Activated naive CD4-positive, alpha-beta T cell (primary cell): ENCODE measurements at places on chromosomes 7 and 10.
A peak's percentile ranks its signal among the peaks of the same experiment; 100 is the strongest.

DNA sequence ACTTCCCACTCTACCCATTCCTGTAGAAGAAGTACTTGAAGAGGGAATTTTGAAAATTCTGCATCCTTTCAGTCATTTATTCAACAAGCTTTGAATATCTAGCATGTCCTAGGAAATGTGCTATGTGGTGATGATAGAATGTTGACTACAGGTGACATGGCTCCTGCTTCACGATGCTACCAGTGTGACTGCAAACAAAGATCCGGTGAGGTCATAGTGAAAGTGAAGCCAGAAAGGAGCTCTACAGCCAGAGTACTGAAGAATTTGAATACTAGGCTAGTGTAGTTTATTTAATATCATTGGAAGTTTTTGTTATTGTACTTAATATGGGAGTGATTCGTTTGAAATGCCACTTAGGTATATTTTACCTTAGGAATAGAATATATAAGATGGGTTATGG, 348.1 kb downstream of the TFEC start:
- no peak for DNase-seq

DNA sequence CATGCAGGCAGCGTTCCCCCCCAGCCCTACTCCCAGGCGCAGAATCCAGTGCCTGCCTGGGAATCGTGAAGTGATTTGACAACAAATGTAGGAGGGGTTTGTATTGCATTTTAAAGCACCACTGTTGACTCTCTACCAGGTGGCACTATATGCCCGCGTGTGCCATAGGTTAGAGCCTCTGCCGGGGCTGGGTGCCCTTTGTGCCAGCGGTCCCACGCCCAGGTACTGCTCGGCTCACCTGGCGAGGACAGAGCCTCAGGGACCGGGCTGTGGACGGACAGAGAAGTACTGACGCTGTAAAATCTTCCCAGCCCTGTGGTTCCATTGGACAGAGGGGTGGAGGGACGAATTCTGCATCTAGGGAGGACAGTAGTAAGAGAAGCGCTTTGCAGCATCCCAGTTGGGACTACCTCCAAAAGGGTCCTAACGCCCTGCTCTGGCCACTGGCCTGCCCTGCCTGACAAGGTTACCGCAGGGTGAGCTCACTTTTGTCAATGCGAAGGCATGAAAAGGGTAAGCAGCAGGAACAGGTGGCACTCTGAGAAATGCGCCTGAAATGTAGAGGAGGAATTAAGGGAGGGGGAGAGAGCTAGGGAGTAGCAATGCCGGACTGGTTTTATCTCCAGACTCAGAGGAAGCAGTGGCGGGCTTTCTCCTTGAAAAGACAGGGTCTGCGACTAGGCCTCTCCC, 788 bp upstream of the CACNA2D1 start:
- no peak for DNase-seq

GRCh38 chr7:50646069-50646468, 80.9 kb upstream of the DDC start:
- no peak for DNase-seq

DNA sequence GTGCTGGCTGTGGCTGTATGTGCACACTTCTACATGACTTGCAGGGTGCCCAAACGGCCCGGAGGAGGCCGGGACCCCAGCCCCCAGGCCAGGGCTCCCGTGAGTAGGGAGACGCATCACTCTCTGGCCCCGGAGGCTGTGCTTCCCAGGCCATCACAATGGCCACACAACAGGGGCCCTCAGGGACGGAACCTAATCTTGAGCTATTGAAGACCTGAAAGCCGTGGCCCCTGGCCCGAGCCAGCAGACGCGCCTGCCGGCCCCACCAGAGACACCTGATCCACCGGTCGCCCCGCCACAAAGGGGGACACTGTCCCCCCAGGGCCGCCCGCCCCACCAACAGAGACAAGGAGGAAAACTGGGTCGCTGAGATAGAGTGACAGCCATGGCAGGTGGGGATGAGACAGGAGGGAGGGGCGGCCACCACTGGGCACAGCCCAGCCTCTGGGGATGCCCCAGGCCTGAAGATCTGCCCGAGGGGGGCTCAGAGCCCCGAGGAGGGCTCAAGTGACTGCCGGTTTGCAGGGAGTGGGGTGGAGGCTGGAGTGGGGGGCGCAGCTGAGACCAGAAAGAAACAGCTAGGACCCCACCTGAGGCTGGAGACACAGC, 10.2 kb upstream of the LFNG start:
- DNase-seq: no peak

GRCh38 chr7:79930604-79931003, 204.0 kb upstream of the GNAI1 start:
- DNase-seq: no peak

- DNase-seq: no peak
Observed at GRCh38 chr7:135277161-135277560, 43.5 kb downstream of the STRA8 start.

GRCh38 chr10:5509691-5510090, 10.3 kb upstream of the CALML5 start:
- DNase-seq: no peak

DNA sequence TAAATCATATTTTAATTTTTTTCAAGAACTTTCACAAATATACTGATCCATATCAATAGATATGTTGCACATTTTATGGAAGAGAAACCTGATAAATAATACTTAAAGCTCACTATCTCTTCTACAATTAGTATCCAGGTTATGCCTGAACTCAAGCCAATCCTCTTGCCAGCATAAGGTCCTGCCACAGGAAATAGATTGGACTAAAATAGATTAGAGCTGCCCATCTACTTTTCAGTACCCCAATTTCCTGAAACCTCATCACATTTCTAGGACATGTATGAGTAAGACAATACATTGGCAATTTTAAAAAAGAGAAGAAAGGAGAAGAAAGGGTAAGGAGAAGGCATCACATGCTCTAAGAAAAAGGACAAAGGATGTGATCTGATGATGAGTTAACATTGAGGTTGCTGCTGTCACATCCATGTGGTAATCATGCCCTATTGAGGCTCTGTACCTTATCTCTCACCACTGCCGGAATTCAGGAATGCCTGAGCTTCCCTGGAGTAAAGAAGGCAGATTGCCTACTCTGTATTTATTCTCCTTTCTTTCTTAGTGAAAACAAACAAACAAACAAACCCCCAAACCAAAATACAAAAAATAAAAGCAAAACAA, 199.7 kb downstream of the ANK3 start:
- DNase-seq: no peak

GRCh38 chr10:52637592-52637991, 135.0 kb downstream of the MBL2 start:
- DNase-seq: no peak

GRCh38 chr7:132650498-132650897, 74.2 kb upstream of the PLXNA4 start:
- no peak for DNase-seq

DNA sequence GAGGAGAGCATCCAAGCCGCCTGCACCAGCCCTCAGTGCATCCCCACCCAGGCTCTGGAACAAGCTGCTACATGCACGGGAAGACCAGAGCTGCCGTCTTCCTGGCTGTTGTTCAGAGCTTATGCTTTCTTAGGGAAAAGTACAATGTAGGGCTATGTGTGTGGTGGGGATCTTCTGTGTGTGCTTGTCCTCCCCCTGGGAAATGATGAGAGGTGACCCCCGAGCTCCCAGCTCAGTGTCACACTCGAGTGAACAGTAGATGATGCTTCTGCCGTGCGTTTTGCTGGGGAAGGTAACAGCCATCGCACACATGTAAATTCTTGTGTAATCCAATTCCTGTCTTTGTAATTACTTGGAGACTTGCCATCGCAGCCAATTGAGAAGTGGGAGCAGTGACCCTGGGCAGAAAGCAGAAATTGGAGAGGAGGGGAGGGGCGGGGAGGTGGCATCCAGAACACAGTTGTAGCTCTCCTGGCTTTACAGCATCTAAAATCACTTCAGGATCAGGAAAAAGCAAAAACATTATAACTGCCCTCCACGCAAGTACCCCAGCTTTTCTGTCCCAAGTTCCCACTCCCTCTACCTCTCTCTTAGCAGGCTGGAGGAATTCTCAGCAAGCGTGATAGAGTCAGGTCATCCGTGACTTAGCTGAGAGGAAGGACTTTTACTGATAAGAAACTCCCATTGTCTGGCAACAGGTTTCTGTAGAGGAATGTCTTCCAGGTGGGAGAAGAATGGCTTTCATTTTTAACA, 149.6 kb downstream of the TCF7L2 start:
- no peak for DNase-seq

- DNase-seq: no peak
Observed at GRCh38 chr10:14707481-14707880, 67.2 kb downstream of the FAM107B start.

GRCh38 chr10:132953428-132953827, 11.1 kb upstream of the CFAP46 start:
- no peak for DNase-seq

GRCh38 chr7:16656141-16656540, 10.2 kb downstream of the BZW2 start:
- no peak for DNase-seq

DNA sequence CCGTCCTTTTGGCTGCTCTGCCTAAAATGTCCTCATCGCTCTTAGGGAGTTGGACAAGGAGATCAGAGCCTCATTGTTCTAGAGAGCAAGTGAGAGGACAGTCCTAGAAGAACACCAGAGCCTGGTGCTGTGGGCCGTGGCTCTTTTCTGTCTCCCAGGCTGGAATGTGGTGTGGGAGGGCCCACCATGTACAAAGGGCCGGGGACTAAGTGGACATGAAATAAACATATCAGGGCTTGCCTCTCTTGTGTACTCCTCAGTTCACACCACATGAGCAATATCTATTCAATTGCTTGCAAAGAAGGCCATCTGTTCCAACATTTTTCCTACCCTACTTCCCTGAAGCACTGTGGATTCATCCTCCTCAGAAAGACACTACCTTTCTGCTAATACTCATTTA, 510.4 kb downstream of the SUGCT start:
- DNase-seq: no peak

DNA sequence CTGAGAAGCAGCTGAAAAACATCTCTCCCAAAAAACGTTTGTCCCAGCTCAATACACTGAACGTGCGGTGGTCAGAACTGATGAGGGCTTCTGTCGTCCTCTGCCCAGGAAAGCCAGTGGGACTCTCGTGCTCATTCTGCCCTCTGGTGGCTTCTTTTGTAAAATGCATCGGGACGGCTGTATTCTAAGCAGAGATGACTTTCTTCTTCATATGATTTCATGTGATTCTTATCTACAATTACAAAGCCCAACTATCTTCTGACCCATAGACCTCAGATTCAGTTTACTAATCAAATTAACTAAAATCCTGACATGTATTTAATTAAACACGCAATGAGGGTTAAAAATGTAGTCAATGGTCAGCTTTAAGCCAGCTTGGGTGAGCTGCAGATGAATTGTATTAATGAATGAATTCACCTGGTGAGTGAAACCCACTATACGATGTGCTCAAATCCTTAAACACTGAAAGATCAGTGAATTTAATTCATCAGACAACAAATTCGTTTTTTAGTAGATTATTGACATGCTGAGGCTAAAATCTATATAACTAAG, 117.6 kb upstream of the FAM204A start:
- DNase-seq: peak; percentile 16

GRCh38 chr7:7135074-7135473, 47.3 kb upstream of the C1GALT1 start:
- DNase-seq: no peak

DNA sequence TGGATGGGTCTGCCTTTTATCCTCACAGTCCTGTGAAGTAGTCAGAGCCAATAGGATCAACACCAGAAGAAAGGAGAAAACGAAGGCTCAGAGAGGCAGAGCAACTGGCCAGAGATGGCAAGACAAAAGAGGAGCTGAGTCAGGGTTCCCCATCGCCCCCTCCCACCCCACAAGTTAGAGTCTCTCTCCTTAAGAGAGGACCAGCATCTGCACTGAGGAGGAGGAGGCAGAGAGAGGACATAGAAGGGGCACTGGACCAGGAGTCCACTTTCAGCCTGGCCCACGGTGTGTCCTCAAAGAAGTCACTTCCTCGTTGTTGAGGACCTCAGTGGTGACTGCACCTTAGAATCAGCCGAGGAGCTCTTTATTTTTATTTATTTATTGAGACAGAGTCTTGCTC, 11.6 kb downstream of the SPOCK2 start:
- no peak for DNase-seq

GRCh38 chr7:6159097-6159483, 113.3 kb downstream of the CYTH3 start:
- DNase-seq: no peak

GRCh38 chr7:47795631-47796030, 152.6 kb downstream of the PKD1L1 start:
- DNase-seq: no peak

- no peak for DNase-seq
Observed at GRCh38 chr7:137834552-137834951, 12.2 kb downstream of the DGKI start.

GRCh38 chr7:20927976-20928375, 141.3 kb upstream of the SP8 start:
- DNase-seq: no peak

- DNase-seq: no peak
Observed at GRCh38 chr7:28986028-28986764, 28.1 kb upstream of the TRIL start.

- DNase-seq: no peak
Observed at GRCh38 chr10:79367426-79368189, 20.3 kb downstream of the PPIF start.

- DNase-seq: no peak
Observed at GRCh38 chr10:83538047-83538446, 601.3 kb upstream of the GHITM start.

DNA sequence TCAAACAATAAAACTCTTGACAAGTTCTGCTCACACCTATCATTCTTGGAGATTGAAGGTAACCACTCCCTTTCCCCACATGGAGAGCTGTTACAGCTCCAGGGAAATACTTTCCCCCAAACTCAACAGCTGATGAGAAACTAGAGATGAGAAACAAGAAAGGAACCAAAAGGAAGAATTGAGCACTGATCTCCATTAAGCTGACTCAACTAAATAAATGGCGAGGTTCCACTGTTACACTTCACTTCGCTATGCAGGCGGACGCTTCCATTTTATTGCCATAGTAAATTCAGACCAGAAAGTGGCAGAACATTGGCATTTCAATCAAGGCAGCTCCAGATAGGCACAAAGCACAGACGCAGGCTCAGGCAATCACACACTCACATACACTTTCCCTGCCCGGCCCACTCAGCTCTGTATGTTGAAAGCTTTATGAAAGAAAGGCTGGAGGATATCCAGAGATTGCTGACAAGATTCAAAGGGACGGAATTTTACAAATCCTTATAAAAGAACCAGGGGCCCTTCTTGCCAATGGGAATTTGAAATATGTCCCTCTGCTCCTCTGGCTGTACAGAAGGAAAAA, 11.5 kb upstream of the YAE1 start:
- no peak for DNase-seq
